Transverse colon (tissue), 4 donors: ENCODE measurements at places on chromosomes 13 and 19. TPM values are rescaled to one million over a fixed set of nuclear protein-coding genes. Genes with fewer than 3 reads are reported as not detected.

DNA sequence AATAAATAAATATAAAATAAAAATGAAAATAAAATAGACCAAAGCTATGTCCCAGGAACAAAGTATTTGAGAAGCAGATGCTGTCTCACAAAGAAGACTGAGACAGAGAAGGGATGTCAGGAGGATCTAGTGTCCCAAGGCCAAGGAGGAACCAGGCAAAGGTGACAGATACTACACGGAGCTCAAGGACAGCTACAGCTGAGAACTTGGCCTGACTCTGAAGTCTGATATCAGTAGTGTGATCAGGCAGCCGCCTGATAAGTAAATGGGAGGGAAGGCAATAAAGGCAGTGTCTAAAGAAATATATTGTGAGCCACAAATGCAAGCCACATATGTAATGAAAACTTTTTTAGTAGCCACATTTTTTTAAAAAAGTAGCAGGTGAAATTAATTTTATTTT is 20.4 kb upstream of the NANOS3 start:
- DNase-seq, result no peak

DNA sequence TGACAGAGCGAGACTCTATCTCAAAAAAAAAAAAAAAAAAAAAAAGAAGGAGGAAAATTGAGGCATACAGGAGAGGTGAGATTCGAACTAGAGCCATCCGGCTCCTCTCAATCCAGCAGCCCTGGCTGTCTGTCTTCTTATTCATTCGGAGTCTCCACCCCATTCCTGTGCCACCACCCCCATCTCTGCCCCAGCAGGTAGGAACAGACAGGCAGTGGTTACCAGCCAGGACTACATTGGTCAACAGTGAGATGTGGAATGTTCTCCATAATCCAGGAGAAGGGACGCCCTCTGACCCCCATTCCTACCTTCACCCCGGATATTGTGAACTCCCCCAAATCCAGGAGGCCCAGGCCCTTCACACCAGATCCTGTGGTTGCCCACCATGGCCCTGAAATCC is 6.6 kb upstream of the S1PR2 start:
- no peak for DNase-seq

Gene LIM2
- total RNA-seq, result not detected

Gene ZNF808
- 66.6 TPM for total RNA-seq

Gene ZNF134
- 1.6 TPM for total RNA-seq

Gene KIR2DL1
- total RNA-seq, result not detected
